AG04450 (cell line): ENCODE measurements at places on chromosomes 6 and 20. TPM values are rescaled to one million over a fixed set of nuclear protein-coding genes. Genes with fewer than 3 reads are reported as not detected.

DNA sequence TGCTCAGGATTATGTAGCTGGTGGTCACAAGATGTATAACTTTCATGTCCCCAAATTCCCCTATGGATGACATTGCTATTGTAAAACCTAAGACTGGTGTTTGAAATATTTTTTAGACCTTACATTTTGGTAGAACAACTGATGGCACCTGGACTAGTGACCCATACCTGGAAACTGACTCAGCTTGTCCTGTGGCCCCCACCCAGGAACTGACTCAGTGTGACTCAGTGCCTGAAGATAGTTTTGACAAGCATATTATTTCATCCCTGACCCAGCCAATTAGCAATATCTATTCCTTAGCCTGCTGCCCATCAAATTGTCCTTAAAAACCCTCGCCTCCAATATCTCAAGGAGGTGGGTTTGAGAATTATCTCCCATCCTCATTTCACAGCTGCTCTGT lies 90.9 kb upstream of the GRIK2 start:
- no peak for DNase-seq

Gene PSORS1C1
- 0.94 and 1.6 TPM in 2 replicates for polyA plus RNA-seq

- no peak for DNase-seq
Observed at GRCh38 chr6:11467364-11467763, 70.2 kb upstream of the TMEM170B start.

DNA sequence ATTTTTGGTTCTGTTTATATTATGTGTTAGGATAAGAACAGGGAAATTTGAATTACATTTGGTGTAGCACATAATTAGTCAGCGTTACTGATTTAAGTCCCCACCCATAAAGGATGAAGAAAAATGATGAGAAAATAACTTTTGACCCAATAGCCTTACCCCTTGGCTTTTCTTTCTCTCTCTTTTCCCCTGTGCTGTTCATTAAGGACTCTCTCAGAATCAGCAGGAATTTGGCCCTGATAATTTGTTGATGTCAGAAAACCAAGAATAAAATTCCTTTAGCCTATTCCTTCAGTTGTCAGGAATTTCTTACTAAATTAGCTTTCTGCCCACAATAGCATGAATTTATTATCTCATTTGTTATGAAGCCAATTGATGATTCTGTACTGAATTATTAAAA lies 18.5 kb downstream of the PLCB1 start:
- DNase-seq = no peak

Gene NEURL2
- polyA plus RNA-seq = 1.1 and 1.9 TPM in 2 replicates

Gene OOEP
- polyA plus RNA-seq = not detected in 2 replicates

DNA sequence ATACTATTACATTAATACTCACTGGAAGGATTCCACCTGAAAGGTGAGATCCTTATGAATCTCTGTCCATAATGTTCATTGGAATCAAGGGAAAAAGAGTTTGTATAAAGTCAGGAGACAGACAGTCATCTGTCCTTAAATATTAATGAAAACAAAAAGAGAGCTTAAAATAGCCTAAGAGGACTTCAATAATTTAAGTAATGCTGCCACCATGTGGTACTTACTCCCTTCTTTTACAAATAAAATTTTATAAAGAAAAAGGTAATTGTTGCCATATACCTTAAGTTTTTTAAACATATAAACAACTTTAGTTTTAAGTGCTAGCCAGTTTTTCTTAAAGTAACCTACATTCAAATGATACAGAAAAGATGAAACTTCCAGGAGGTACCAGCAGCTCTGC lies 5.1 kb downstream of the BLOC1S5 start:
- no peak for DNase-seq

Gene MOXD1
- 55.9 and 67.5 TPM in 2 replicates for polyA plus RNA-seq

DNA sequence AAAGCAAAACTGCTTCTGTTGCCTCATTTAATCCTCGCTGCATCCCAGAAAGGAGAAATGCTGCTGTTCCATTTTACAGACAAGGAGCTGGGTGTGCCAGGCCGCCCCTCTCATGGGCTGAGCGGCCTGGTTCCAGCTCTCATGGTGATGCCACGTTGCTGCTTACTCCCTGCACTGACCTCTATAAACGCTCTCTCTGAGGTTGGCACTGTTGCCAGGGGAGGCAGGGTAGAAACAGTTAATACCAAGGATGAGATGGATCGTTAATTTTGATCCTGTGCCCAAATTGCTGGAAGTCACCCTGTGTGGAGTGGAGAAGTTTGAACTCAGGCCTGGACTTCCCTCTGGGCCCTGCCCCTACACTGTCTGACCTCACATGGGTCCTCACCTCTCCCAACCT lies 25.6 kb downstream of the SIRPA start:
- no peak for DNase-seq

DNA sequence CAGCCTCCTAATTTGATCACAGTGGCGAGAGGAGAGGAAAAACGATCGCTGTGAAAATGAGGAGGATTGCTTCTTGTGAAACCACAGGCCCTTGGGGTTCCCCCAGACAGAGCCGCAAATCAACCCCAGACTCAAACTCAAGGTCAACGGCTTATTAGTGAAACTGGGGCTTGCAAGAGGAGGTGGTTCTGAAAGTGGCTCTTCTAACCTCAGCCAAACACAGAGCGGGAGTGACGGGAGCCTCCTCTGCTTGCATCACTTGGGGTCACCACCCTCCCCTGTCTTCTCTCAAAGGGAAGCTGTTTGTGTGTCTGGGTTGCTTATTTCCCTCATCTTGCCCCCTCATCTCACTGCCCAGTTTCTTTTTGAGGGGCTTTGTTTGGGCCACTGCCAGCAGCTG lies 28.7 kb downstream of the SAYSD1 start:
- no peak for DNase-seq

Gene TRIM38
- 8.2 and 9.1 TPM in 2 replicates for polyA plus RNA-seq

- no peak for DNase-seq
Observed at GRCh38 chr6:42443312-42444060, 8.2 kb downstream of the TRERF1 start.

- DNase-seq = no peak
Observed at GRCh38 chr6:24408719-24409410, 6.1 kb downstream of the MRS2 start.

Gene PACRG
- polyA plus RNA-seq = not detected in 2 replicates

DNA sequence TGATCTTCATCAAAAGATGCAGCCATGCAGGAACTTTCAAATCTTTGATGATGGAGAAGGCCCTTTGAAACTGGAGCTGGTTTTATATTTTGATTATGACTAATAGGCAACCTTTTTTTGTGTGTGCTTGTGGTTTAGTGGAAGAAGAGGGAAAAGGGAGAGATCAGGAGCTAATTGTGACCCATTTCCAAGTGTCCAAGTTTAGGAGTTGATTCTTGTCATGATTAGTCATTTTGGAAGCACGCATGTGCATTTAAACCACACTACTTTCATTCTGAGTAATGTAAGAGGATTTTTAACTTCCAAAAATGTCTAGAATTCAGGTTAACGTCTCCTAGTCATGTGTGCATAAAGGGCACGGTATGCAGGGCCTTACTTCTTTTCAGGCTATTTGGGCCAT lies 3.5 kb downstream of the FOXO3 start:
- no peak for DNase-seq

GRCh38 chr6:128606611-128607010 lies 86.2 kb upstream of the PTPRK start:
- no peak for DNase-seq

Gene CCM2L
- polyA plus RNA-seq = not detected in 2 replicates

GRCh38 chr20:60187683-60188082 lies 229.5 kb downstream of the CDH26 start:
- no peak for DNase-seq

Gene SH3BGRL2
- polyA plus RNA-seq = 4.4 and 5.4 TPM in 2 replicates

DNA sequence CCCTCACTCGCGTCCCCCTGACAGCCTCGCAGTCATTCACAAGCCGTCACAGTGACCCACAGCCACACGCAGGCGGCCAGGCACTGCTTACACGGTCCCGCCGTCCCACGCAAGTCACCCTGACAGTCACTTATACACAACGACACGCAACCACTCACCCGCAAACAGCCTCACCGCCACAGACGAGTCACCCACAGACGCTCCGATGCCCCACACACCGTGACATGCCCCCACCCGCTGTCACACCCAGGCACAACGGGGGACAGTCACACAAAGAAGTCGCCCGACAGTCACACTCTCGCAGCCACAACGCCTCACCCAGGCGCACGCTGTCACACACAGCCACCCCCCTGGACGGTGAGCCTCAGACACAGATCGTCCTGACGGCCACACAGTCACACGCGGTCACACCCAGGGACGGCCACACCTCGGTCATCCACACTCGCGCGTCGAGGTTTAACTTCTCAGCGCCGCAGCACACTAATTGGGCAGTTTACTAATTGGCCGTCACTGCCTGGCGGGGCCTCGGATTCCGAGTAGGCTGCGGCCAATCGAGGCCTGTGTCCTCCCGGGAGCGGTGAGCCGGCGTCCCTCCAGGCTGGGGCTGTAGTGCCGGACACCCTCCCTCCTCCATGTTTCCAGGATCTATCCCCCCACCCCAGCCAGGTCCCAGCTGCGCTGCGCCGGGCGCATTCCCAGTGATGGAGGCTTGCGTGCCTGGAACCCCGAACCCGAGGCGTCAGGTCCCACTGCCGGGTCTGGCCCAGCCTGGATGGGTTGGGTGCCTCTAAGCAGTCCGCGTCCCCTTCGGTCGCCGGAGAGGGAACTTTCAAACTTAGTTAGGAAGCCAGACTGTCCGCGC lies 790 bp downstream of the TOX2 start:
- no peak for DNase-seq

Gene ZNF217
- polyA plus RNA-seq = 16.6 and 17.0 TPM in 2 replicates

Gene SPAG4
- polyA plus RNA-seq = 1.8 and 3.6 TPM in 2 replicates

- no peak for DNase-seq
Observed at GRCh38 chr6:128507337-128508310, 12.8 kb downstream of the PTPRK start.

Gene MUC22
- polyA plus RNA-seq = not detected in 2 replicates

- DNase-seq = no peak
Observed at GRCh38 chr6:169847141-169847674, 95.8 kb downstream of the ERMARD start.

Gene WFDC5
- polyA plus RNA-seq = not detected in 2 replicates

DNA sequence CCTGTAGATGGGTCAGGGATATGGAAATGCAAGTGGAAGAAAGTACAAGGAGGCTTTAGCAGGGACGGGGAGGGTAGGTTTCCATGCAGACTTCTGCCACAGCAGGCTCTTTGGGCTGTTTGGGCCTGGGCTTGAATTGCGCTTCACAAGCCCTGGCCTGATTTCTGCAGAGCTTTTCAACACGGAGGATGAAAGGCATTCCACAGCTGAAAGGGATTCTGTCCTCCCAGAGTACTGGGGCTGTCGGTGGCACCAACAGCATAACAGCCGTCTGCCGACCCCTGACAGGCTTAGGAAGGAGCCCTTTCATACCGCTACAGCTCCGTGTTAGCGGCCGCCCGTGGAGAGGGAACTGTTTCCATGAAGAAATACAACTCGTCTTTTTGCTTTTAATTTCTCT lies 22.9 kb upstream of the TBC1D7 start:
- DNase-seq = no peak

DNA sequence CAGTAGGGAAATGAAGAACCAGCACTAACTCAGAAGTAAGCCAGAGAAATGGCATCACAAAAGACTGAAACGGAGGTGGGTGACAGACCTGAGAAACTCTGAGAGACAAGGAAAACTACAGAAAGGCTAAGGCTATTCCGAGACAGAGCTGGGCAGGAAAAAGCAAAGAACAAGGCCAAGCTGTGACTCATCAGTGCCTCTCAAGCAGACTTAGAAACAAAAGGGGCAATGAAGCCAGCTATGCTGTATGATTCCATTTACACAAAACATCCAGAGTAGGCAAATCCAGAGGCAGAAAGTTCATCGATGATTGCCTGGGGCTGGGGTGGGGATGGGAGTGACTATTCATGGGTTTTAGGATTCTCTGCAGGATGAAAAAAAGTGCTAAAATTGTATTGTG lies 50.0 kb downstream of the SLC23A2 start:
- no peak for DNase-seq

GRCh38 chr20:32839227-32839981 lies 19.3 kb upstream of the EFCAB8 start:
- DNase-seq = no peak

Gene GPLD1
- 0.04 TPM in 1 of 2 replicates, not detected in the other for polyA plus RNA-seq

GRCh38 chr6:169370666-169371343 lies 117.2 kb upstream of the THBS2 start:
- DNase-seq = no peak

Gene TFAP2C
- 0.07 TPM in 1 of 2 replicates, not detected in the other for polyA plus RNA-seq

DNA sequence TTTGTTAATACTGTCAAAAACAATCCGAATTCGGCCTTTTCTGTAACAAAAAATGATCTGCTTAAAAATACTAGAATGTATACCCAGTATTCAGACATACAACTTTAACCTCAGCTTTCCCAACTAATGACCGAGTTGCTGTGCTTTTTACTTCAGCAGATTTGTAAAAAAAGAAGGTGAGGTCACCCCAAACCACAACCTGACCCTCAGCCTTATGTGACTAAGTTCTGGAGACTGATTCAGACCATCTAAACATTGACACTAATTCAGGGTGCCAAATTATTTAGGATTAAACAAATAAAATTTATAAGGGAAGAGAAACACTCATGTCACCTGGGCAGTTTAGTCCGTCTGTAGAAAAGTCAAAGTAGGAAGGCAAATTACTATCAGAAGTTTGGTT lies 7.7 kb downstream of the CCN6 start:
- DNase-seq = no peak

Gene VSX1
- 0.06 TPM in 1 of 2 replicates, not detected in the other for polyA plus RNA-seq

GRCh38 chr6:166958926-166959861 lies 2.8 kb upstream of the RNASET2 start:
- no peak for DNase-seq

DNA sequence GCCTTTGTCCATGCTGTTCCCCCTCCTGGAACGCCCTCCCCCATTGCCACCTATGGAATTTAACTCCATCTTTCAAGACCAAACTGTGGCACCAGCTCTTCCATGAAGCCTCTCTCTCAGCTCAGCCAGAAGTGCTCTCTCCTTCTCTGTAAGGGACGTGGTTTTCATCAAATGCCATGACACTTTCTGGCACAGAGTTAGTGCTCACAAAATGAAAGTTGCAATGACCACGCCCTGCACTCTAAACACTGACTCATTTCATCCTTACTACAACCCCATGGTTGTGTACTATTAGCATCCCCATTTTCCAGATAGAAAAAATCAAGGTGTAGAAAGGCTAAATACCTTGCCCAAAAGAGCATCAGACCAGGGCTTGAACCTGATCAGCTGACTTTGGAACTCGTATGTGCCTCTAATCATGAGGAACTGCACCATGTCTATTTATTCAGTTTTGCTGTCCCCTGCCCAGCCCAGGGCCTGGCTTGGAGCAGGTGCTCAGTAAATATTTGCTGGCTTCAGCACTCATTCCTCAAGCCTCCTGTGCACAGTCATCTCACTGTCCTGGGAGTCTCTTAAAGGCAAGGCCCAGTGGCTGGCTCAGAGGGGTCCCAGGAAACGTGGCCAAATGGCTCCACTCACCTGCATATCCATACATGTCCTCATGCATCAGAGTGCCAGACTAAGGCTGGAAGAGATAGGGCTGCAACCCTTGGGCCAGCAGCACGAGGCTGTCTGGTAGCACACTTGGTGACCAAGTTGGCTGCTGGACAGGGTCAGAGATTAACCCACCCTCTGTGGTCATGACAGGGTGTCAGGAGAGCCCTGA lies 77.9 kb downstream of the MRPL14 start:
- DNase-seq = no peak

GRCh38 chr20:51376111-51376510 lies 166.4 kb downstream of the NFATC2 start:
- DNase-seq = no peak

- no peak for DNase-seq
Observed at GRCh38 chr6:117280922-117281321, 15.6 kb downstream of the VGLL2 start.

Gene MTFR2
- 2.6 and 3.3 TPM in 2 replicates for polyA plus RNA-seq

Gene UBD
- not detected in 2 replicates for polyA plus RNA-seq

Gene ECT2L
- 0.01 TPM in 1 of 2 replicates, not detected in the other for polyA plus RNA-seq

- DNase-seq = no peak
Observed at GRCh38 chr20:17928633-17929311, 39.8 kb downstream of the SNX5 start.

Gene SMPDL3A
- polyA plus RNA-seq = 84.4 and 105 TPM in 2 replicates

- no peak for DNase-seq
Observed at GRCh38 chr6:12136905-12137304, 124.8 kb downstream of the HIVEP1 start.
